Activated gamma-delta T cell treated with Interleukin-2 at 50 U/mL for 16 hours (primary cell): ENCODE measurements at places on chromosomes 1 and 21.

DNA sequence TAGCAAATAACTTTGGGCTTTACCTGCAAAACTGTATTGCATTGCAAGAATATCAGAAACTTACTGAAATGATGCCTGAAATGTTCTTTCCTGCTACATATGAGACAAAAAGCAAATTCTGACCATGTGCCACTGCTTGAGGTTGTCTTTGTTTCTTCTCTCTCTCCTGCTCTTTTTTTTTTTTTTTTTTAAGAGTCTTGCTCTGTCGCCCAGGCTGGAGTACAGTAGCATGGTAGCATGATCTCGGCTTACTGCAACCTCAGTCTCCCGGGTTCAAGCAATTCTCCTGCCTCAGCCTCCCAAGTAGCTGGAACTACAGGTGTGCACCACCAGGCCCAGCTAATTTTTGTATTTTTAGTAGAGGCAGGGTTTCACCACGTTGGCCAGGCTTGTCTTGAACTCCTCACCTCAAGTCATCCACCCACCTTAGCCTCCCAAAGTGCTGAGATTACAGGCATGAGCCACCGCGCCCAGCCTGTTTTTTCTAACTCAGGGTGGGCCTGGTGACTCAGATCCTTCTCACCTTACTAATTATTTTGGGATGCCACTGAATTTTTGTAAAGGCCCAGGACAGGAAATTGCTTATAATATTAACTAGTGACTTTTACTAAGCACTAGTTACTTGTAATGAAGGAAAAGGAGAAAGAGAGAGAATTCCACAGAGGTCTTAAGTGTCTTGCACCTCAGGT, 35.9 kb downstream of the DNASE2B start:
- DNase-seq = no peak

GRCh38 chr1:66197120-66197519, 336.8 kb upstream of the SGIP1 start:
- no peak for DNase-seq

- no peak for DNase-seq
These were observed 56.1 kb upstream of the SIM2 start for GRCh38 chr21:36642777-36643176.

- DNase-seq = no peak
These were observed 536.0 kb downstream of the LMO4 start for GRCh38 chr1:87864676-87865075.

- no peak for DNase-seq
These were observed 18.3 kb downstream of the PLEKHA6 start for GRCh38 chr1:204341380-204341779.

GRCh38 chr1:207811319-207811718, 59.5 kb downstream of the CD46 start:
- DNase-seq = no peak

DNA sequence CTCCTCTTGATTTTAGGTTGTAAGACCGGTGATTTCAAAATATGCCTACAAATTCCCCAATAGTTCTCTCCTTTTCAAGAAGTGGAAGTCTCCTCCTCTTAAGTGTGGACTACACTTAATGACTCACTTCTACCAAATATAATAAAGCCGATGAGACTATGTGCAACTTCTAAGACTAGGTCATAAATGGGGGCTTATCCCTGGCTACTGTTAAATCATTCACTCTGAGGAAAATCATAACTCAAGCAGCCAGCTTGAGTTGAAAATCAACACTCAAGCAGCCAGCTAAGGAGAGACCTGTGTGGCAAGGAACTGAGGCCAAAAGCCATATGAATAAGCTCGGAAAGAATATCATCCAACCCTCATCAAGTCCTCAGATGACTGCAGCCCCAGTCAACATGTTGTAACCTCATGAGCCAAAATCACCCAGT, 49.6 kb upstream of the PSMG1 start:
- no peak for DNase-seq

DNA sequence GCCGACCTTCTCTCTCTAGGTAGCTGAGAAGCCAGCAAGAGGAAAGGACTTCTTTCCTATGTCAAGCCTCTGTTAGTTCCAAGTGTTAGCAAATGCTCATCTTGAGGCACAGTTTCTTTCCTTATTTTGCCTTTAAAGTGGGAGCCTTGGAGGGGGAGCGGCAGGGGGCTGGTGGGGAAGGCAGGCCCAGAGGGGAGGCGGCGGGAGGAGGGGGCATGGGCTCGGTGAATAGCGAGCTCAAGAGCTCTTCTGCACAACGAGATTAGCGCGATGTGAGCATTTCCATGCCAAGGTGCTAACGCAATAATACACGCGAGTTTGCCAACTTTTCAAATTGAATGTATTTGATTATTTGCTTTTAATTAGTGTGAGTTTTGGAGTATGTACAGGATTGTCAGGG, 372.6 kb downstream of the RPS6KC1 start:
- DNase-seq = no peak

- no peak for DNase-seq
These were observed 389.5 kb downstream of the KIF26B start for GRCh38 chr1:245544236-245544635.
